Activated CD8-positive, alpha-beta T cell treated with anti-CD3 and anti-CD28 coated beads, Interleukin-2, amount 10 ng/mL, durations not matched to agents 7 days and 5 days (primary cell): ENCODE measurements at places on chromosomes 2 and 18.

GRCh38 chr2:28680657-28681056, 71.0 kb upstream of the PPP1CB start:
- H3K27me3 ChIP-seq: no peaks in the 10 kb centered on the region
- H3K27ac ChIP-seq: peak overlapping the region; percentile 64
- H3K36me3 ChIP-seq: no peaks in the 10 kb centered on the region
- H3K4me3 ChIP-seq: no peak overlapping the region
- no peak for DNase-seq

GRCh38 chr2:236663287-236664101, 93.9 kb downstream of the ACKR3 start:
- no peaks in the 10 kb centered on the region for H3K4me1 ChIP-seq
- peaks cover 9% of the 10 kb centered on the region for H3K27me3 ChIP-seq
- no peak overlapping the region for H3K27ac ChIP-seq
- no peak overlapping the region for H3K4me3 ChIP-seq
- no peak for DNase-seq

GRCh38 chr2:140770645-140771044, 1360.2 kb downstream of the LRP1B start:
- DNase-seq: no peak
- H3K27ac ChIP-seq: no peak overlapping the region
- H3K27me3 ChIP-seq: no peaks in the 10 kb centered on the region
- H3K4me1 ChIP-seq: no peaks in the 10 kb centered on the region

DNA sequence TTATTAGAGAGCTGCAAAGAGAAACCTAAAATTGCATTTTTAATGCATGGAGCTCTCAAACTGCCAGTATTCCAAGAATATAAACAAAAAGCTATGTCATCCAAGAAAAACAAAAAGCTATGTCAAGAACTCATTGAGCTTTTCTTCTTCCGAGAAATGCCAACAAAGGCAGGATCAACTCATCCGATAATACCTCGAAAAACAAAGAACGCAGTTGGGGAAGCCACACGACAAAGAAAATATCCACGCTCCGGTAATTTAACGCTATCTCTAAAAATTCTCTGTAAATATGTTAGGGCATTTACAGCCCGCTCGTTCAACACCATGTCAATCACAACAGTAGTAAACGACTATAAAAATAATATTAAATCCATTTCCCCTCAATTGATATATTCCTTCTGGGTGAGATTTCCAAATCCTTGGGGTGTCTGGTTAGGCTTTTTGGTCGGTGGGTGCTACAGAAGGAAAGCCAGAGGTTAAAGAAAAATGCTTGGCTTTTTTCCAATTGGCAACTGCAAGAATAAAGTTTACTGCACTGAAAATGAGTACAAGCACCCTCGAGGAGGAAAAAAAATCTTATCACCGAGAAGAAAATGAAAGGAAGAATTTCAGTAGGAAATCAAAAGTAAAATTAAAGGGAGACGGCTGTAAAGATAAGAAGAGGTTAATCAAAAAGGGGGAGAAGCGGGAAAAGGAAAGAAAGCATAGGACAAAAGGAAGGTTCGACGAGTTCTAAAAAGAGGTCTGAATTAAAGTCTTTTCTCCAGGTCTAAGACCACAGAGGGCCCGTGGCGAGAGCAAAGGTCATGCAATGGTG, 856 bp downstream of the TIA1 start:
- H3K27ac ChIP-seq: peak overlapping the region; percentile 98
- no peak for DNase-seq
- peaks cover 39% of the 10 kb centered on the region for H3K36me3 ChIP-seq
- H3K4me1 ChIP-seq: peaks cover 39% of the 10 kb centered on the region

GRCh38 chr2:164852086-164852485, 10.5 kb upstream of the COBLL1 start:
- no peaks in the 10 kb centered on the region for H3K4me1 ChIP-seq
- no peaks in the 10 kb centered on the region for H3K36me3 ChIP-seq
- no peak overlapping the region for H3K4me3 ChIP-seq
- peaks cover 11% of the 10 kb centered on the region for H3K27me3 ChIP-seq

DNA sequence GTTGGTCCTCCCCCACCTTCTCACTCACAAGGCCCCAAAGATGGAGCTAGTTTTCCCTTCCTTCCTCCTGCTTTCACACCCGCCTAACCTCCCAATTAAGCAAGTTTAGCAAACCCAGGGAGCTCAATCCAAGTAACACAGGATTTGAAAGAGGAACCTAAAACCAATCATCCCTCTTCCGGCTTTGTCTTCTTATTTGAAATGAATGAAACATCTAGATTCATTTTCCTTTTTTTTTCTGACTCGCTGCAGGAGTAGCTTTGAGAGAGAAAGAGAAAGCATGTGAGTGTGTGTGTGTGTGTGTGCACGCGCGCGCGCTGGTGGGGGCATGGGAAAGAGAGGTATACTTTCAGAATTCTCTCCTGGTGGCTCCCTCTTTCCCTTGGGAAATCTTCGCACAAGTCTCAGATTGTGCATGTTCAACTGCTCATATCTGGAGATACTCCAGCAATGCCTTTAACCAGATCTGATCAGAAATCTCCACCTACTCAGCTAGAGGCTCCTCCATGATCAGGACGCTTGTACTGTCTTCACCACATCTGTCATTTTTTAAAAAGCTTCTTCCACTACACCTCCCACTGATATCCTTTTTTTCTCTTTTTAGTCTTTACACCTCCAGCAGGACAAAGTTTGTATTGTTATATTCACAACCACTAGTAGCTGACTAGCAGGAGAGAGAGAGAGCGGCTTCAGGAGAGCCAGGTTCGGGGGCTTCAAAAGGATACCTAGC, 1.7 kb downstream of the SLC8A1 start:
- peaks cover 40% of the 10 kb centered on the region for H3K27me3 ChIP-seq
- peak overlapping the region; percentile 76 for H3K4me3 ChIP-seq
- DNase-seq: no peak
- H3K4me1 ChIP-seq: peaks cover 22% of the 10 kb centered on the region
- H3K36me3 ChIP-seq: no peaks in the 10 kb centered on the region

DNA sequence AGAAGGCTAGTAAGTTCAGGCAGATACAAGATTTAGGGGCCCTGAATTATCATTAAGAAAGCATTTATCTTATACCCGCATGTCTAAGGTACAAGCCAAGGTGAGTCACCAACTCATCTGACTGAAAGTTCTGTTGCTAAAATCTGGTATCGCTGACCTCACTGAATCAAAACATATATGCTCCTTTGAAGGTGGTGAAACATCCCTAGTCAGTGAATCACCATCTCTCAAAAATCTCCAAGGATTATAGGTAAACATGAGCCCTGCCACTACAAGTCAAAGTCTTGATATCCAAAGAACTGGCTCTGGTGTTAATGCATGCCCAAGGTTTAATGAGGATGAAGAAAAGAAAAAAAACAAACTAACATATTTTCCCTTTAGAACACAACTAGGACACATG, 43.5 kb downstream of the IRS1 start:
- H3K36me3 ChIP-seq: no peaks in the 10 kb centered on the region
- H3K27ac ChIP-seq: no peak overlapping the region
- no peaks in the 10 kb centered on the region for H3K27me3 ChIP-seq
- H3K4me3 ChIP-seq: no peak overlapping the region

DNA sequence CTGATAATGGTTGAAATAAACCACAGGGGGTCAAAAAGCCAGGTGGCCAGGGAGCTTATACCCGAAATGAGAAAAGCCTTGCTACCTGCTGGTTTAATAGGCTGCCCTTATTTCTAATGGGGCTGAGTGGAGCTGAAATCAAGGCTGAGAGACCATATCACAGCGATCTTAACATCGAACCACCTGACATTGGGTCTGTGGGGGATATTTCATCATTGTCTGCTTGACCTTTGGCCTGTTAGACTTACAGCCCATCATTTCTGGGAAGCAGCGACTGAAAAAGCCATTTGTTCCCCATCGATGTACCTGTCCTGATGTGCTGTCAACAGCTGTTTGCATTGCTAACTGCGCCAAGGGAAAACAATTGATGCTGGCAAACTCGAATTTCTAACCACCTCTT, 199.7 kb upstream of the SLC14A2 start:
- H3K36me3 ChIP-seq: no peaks in the 10 kb centered on the region
- no peaks in the 10 kb centered on the region for H3K4me1 ChIP-seq
- no peak overlapping the region for H3K4me3 ChIP-seq
- no peak overlapping the region for H3K27ac ChIP-seq
- DNase-seq: no peak

DNA sequence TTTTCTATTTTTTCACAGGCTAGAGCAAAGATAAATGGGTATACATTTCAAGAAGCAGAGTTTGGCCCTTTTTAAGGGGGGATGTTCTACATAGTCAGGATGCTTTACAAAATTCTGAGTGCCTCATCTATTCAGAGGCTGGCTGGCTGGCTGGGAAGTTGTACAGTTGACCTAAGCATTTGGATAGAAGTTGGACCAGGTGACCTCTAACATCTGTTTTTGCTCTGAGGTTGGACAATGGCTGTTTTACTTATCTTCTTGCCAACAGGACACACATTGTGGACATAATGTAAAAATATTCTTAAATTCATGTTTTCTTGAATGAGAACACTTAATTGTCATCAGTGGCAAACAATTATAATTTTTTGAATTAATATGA, 205.4 kb downstream of the PTPRM start:
- no peaks in the 10 kb centered on the region for H3K27me3 ChIP-seq
- H3K27ac ChIP-seq: no peak overlapping the region
- H3K36me3 ChIP-seq: no peaks in the 10 kb centered on the region

DNA sequence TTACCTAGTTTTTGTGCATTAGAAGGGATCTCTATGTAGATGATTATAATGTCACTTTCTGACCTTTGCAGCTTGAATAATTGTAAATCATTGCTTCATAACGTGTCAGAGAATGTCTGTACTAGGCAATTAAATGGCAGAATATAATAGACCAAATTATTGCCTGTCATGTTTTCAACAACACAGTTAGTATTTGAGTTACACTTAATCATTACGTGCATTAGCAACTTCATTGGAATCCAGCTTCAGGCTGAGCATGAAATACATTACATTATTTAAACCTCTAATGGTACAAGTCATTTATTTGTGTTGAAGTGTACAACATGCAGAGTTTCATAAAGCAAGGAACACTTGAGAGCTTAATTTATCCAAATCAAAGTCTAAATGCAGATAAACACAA, 48.0 kb downstream of the ZNF407 start:
- DNase-seq: no peak
- H3K36me3 ChIP-seq: peaks cover 5% of the 10 kb centered on the region
- no peak overlapping the region for H3K27ac ChIP-seq
- no peak overlapping the region for H3K4me3 ChIP-seq
- H3K27me3 ChIP-seq: no peaks in the 10 kb centered on the region
- H3K4me1 ChIP-seq: peaks cover 9% of the 10 kb centered on the region

DNA sequence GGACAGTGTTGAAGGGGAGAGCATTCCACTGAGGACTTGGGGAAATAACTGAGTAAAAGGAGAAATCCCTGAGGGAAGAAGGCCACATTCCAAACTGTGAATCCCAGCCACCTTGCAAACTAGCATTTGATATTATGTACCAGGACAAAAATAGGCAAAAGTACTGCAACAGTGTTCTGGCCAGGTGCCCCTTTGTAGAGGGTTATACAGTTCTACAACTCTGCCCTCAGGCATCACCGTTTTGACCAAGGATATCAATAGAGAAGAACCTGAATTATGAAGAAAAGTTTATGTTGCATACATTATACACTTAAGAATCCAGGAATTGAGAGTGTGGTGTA, 20.6 kb upstream of the CAVIN2 start:
- no peak for DNase-seq
- H3K4me1 ChIP-seq: no peaks in the 10 kb centered on the region
- H3K27ac ChIP-seq: no peak overlapping the region
- no peak overlapping the region for H3K4me3 ChIP-seq
- H3K27me3 ChIP-seq: peaks cover 12% of the 10 kb centered on the region
- no peaks in the 10 kb centered on the region for H3K36me3 ChIP-seq

- H3K27ac ChIP-seq: no peak overlapping the region
- no peaks in the 10 kb centered on the region for H3K4me1 ChIP-seq
- peaks cover 4% of the 10 kb centered on the region for H3K36me3 ChIP-seq
- DNase-seq: no peak
Measured at GRCh38 chr2:74739733-74740241, 85.7 kb downstream of the SEMA4F start.

- no peak for DNase-seq
- peaks cover 2% of the 10 kb centered on the region for H3K27me3 ChIP-seq
- H3K36me3 ChIP-seq: no peaks in the 10 kb centered on the region
- no peak overlapping the region for H3K4me3 ChIP-seq
- H3K4me1 ChIP-seq: no peaks in the 10 kb centered on the region
- H3K27ac ChIP-seq: no peak overlapping the region
Measured at GRCh38 chr18:47809420-47809819, 121.0 kb downstream of the SMAD2 start.

DNA sequence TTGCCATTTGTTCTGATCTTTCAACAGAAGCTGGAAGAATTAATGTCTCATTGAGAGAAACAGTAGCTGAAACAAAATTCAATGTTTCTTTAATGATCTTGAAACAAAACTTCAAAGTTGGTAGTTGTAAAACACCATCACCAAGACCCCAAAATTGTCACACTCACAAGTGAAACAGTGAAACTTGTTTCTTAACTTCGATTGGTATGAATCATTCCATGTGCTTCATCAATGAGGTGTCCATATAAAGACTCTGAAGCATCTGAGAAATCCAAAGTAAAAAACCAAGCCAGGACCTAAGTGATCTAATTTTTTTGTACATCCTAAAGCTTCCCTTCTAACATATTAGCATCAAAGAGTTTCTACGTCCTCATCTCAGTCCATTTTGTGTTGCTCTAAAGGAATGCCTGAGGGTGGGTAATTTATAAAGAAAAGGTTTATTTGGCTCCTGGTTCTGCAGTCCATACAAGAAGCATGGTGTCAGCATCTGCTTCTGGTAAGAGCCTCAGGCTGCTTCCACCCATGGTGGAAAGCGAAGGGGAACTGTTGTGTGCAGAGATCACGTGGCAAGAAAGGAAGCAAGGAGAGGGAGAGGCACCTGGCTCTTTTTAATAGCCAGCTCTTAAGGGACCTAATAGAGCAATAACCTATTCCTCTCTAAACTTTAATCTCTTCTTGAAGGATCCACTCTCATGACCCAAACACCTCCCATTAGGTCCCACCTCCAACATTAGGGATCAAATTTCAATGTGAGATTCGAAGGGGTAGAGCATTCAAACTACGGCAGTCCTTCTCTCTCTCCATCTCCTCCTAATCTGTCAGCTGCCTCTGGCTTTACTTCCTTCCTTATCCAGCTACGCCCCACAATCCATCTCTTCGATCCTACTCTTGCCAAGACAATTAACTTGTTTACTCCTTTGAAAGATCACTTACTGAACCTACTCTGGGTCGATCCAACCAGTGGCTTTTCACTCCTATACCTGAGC, 20.7 kb upstream of the TLK1 start:
- no peaks in the 10 kb centered on the region for H3K36me3 ChIP-seq
- no peak overlapping the region for H3K27ac ChIP-seq
- H3K4me1 ChIP-seq: no peaks in the 10 kb centered on the region
- H3K27me3 ChIP-seq: peaks cover 21% of the 10 kb centered on the region
- DNase-seq: no peak
- no peak overlapping the region for H3K4me3 ChIP-seq

DNA sequence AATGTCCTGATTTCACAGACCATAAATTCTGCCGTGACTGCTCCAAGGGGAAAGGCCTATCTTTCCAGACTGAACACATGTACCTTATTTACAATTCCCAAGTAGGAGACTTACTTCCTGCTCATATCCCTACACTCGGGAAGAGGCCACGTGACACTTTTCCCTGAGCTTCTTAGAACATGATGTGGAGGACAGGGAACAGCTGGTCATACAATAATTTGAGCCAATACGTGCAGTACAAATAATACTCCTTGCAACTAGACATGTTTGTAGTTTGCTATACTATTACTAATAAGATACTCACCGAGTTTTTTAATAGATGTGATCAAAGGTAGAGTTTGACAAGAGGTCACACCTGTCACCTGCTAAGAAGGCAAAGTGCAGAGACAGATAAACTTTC, 256.4 kb downstream of the SP3 start:
- H3K27ac ChIP-seq: no peak overlapping the region
- peaks cover 3% of the 10 kb centered on the region for H3K27me3 ChIP-seq
- no peaks in the 10 kb centered on the region for H3K36me3 ChIP-seq
